ENCODE measurements at places on chromosomes 7 and 10.

GRCh38 chr7:110856704-110857103, 234.2 kb upstream of the LRRN3 start:
- no peak for DNase-seq

DNA sequence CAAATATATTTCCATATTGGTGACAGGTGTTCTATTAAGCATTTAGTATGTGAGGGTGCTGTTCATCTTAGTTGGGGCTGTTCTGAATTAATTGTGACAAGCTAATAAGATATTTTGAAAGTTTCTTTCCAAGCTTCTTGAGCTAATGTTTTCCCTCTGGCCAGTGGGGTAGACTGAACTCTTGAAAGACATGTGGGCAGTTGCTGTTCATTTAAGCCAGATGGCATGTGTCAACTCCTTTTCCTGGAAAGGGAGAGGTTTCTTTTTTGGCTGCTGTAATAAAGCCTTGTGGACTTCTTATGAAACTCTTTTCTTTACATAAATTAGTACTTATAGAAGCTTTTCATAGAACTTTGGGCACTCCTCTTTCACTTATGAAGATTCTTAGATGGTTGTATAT, 21.7 kb downstream of the RAB18 start:
- no peak for DNase-seq

DNA sequence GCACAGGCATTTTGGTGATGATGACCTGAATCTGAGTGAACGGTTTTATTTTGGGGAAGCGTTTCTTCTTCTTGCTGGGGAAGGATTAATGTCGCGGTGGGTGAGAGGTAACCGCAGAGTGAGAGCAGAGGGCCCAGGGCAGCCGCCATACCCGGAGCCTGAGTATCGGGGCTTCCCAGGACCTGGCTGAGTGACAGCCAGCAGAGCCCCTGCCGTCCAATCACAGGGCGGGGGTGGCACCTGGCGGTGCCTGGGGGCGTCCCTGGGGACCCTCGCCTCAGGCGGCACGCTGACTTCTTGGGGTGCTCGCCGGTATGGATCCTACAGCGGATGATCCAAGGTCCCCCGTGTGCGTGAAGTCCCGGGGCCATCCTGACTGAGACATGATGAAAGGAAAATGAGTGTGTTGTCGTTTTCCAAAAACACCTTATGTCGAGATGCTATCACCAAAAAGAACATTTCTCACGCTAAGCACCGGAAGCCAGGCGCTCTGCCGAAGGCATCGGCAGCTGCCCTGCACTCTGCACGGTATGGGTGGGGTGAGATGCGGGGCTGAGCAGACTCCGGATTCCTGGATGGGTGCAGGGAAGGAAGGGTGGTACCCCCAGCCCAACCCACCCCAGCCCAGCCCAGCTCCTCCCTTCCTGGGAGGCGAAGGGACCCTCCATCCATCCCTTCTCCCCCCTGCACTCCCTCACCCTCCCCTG, 227.9 kb upstream of the SHH start:
- DNase-seq: no peak

GRCh38 chr7:156592155-156592884, 48.3 kb upstream of the RNF32 start:
- no peak for DNase-seq

- DNase-seq: no peak
Observed at GRCh38 chr10:51327432-51327831, 253.1 kb downstream of the PRKG1 start.

DNA sequence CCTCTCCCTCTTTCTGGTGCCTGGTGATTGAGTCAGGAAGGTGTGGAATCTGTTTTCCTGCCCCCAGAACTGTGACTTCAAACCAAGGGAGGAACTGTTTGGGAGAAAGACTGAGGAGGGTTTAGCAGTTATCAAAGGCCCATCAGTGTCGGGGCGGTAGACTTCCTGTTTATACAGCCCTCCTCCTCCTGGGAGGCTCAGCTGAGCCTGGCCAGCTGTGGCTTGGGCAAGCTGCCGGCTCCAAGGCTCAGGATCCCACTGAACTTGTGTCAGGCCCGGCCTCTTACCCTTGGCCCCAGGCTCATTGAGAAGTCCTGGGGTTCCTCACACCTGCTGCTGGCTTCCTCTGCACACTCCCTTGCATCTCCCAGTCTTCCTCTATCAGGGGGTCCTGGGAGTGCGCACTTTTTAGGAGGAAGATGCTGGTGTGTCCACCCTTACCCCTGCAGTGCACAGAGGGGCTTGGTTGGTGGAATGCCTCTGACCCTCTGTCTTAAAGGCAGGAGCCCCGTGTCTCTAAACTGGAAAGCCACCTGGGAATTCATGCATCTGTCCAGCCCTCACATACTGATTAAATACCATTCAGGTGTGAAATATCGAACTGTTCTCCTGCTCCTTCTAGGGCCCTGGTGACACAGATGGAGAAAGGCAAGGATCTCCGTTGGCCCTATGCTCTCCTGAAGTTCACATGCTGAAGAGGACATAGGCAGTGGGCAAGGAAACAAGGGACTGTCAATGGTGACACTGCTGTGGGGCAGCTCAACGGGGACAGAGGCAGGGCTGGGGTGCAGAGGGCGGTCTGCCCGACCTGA, 32.4 kb downstream of the CXCL12 start:
- peak; percentile 69 for DNase-seq

DNA sequence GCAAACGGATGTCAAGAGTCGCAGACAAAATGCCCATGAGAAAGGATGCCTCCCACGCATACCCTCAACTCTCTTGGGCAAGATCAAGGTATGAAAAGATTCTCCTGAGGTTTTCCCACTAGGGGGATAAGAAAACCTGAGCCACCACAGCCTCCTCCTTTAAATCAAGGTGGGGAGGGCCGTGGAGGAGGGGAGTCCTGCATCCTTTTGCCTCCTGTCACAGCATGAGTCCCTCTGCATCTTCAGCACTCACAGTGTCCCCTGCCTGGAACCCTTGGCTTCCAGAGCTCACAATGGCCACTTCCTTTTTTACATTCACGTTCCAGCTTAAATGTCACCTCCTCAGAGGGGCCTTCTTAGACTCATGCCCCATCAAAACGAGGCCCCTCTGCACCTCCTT, 207.6 kb downstream of the GLI3 start:
- no peak for DNase-seq

All from right hindlimb (tissue), 1 donor.